Thymus (tissue), 14 donors: ENCODE measurements at places on chromosomes 3 and 15. TPM values are rescaled to one million over a fixed set of nuclear protein-coding genes. Genes with fewer than 3 reads are reported as not detected.

The PDCD6IP gene
- 62.9 TPM for total RNA-seq

The SH3GL3 gene
- total RNA-seq, result 3.3 TPM

The CLDN18 gene
- 0.28 TPM for total RNA-seq

The TM4SF18 gene
- total RNA-seq, result 3.2 TPM

The SCG5 gene
- total RNA-seq, result 2.0 TPM

The NR1I2 gene
- 0.14 TPM for total RNA-seq

The ITIH4 gene
- total RNA-seq, result 4.5 TPM

The ARGFX gene
- not detected for total RNA-seq

The CCK gene
- total RNA-seq, result 2.2 TPM

The MCF2L2 gene
- 1.1 TPM for total RNA-seq

The CPOX gene
- 17.2 TPM for total RNA-seq

The AGBL1 gene
- under 0.01 TPM for total RNA-seq

The GREM1 gene
- total RNA-seq, result 0.14 TPM

The MED12L gene
- total RNA-seq, result 1.7 TPM

- no peak for DNase-seq
Observed at GRCh38 chr3:68773401-68773800, 158.9 kb downstream of the TAFA4 start.

DNA sequence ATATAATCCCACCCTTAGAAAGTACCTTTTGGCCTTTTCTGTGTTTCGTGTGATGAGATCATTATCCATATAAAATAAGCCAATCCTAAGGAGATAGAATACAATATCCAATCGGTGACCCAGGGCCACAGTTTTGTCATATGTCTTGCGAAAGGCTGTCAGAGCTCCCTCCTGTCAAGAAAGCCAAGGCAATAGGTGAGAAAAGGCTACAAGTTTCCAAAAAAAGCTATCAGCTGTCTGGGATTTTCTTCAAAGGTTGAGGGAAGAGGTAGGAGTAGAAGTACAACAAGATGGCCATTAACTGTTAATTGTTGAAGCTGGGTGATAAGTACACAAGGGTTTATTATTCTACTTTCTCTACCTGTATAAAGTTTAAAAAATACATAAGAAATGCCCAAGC lies 4.0 kb downstream of the PSMD6 start:
- no peak for DNase-seq

DNA sequence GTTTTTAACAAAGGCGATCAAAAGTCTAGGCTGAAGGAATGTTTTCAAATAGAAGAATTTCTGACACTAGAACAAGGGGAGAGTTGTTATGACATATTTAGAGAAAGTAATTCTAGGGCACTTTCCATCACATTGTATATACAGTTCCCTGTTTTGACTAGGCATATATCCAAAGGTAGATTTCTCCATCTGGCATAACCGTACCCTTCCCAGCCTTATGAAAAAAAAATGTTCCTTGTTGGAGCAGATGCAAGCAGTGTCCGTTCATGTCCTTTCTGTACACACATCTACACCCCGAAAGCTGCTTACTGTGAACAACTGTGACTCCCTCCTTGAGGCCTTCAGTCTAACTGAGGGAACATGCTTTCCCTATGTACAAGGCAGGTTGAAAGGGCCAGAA lies 271.7 kb upstream of the GBE1 start:
- no peak for DNase-seq

- no peak for DNase-seq
Observed at GRCh38 chr3:24508423-24508839, 13.8 kb upstream of the THRB start.

DNA sequence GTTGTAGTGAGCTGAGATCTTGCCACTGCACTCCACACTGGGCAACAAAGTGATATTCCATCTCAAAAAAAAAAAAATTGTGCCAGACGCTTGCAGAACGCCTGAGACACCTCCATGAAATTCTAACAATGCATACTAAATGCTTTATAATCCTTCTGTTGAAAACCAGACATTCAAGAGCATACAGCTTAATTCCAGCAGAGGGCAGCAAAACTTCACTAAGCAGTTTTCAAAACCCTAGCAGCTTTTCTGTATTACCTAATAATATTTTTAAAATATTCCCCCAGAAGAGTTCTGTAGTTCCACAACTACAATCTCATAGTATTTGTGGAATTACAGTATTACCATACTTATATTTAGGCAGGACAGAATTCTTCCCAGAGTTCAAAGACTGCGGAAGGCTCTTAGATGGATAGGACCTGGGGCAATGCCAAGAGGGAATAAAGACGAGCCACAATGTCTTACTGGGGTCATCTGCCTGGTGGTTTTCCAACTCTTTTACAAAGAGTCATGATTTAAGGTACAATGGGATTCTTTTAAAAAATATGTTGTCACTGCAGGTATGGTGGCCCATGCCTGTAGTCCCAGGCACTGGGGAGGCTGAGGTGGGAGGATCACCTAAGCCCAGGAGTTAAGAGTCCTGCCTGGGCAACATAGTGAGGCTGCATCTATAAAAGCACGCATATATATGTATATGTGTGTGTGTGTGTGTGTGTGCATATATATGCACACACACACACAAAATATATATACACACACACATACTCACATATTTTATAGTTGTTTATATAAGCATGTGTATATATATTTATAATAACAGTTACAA lies 19.6 kb upstream of the TASOR start:
- DNase-seq, result peak; percentile 80

GRCh38 chr15:91471468-91471867 lies 371.4 kb downstream of the SV2B start:
- DNase-seq, result no peak

- no peak for DNase-seq
Observed at GRCh38 chr15:60751985-60752952, 273.3 kb upstream of the ICE2 start.

GRCh38 chr3:107753494-107753893 lies 230.7 kb downstream of the BBX start:
- peak; percentile 29 for DNase-seq

GRCh38 chr3:11711876-11712275 lies 68.2 kb upstream of the VGLL4 start:
- no peak for DNase-seq

DNA sequence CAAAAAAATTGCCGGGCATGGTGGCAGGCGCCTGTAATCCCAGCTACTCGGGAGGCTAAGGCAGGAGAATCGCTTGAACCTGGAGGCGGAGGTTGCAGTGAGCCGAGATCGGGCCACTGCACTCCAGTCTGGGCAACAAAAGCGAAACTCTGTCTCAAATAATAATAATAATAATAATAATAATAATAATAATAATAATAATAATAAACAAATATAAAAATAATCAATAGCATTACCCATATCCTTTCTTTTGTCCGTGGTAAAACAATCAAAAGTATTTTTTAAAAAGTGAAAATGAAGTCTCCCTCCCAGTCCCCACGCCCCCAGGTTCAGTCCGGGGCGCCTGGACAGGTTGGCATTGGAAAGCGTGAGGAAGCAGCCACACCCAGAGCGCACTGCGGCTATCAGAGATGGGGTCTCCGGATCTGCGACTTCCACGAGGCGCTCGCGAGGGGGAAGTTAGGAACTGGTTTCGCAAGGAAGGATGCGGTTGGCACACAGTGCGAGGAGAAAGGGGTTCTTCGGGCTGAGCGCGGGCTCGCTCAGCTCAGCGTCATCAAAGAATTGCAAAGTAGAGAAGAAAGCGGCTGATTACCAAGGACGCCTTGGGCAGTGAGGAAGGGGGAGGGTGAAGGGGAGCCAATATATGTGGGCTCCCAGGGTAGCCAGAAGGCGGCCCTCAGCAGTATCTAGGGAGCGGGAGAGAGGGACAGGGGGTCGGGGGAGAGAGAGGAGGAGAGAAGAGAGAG lies 69.5 kb upstream of the EPHB3 start:
- no peak for DNase-seq

- no peak for DNase-seq
Observed at GRCh38 chr3:124587053-124587408, 143.2 kb upstream of the UMPS start.

DNA sequence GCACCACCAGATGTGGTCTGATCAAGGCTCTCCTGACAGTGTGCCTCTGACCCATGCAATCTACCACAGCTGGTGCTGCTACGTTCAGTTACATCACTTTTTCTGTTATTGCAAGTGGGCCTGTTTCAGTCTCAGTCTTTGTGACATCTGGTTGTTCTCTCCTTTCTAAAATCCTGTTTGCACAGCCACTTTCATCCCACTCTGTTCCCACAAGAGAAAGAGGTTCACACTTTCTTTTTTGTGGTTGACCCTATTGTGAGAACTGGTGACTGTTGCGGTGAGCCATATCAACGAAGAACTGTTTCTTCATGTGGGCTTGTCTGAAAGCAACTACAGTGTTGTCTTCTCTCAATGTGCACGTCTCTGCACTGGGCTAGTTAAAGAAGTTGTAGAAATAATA lies 342.8 kb upstream of the ARPP21 start:
- DNase-seq, result peak; percentile 98

DNA sequence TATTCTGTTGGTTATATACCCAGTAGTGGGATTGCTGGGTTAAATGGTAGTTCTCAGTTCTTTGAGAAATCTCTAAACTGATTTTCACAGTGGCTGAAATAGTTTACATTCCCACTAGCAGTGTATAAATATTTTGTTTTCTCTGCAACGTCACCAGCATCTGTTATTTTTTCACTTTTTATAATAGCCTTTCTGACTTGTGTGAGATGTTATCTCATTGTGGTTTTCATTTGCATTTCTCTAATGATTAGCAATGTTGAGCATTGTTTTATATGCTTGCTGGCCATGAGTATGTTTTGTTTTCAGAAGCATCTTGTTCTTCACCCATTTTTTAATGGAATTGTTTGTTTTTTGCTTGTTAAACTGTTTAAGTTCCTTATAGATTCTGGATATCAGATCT lies 612.7 kb upstream of the SGO1 start:
- no peak for DNase-seq

GRCh38 chr3:43279532-43279931 lies 6.8 kb upstream of the SNRK start:
- no peak for DNase-seq

GRCh38 chr3:36804295-36805055 lies 40.1 kb upstream of the DCLK3 start:
- no peak for DNase-seq

DNA sequence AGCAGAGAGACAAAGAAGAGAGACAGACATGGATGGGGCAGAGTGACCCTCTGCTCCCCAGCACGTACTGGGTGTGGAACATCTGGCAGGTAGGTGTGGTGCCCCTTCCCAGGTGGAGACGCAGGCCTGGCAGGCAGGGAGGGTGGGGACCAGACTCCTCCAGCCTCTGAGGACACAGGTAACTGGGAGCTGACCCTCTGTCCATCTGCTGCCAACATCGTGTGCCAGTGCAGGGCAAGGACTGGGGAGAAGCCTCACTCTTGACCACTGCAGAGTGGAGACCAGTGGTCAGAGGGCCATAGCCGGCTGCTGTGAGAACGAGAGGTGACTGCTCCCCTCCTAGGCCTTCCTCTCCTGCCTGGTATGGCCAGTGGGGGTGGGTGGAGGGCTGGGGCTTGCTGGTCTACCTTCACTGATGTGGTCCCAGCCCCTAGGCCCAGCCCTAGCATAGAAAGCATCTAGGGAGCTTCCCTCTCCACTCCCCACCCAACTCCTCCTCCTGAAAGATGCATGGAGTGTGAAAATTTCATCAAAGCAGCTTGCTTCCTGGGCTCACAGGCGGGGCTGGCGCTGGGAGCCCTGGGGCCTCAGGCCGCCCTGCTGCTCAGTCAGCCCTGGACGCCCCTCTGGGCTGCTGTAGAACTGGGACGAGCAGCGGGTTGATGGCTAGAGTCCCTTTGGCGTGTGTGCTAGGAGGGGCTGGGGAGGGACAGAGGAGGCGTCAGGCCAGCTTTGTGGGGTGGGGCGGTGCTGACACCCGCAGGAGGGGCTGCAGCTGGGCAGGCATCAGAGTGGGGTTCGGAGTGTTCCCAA lies 90.3 kb downstream of the PLXNA1 start:
- DNase-seq, result no peak

GRCh38 chr15:71730277-71731144 lies 79.8 kb upstream of the NR2E3 start:
- DNase-seq, result peak; percentile 9

- peak; percentile 52 for DNase-seq
Observed at GRCh38 chr3:17233398-17233800, 348.6 kb downstream of the PLCL2 start.

GRCh38 chr3:25573386-25574171 lies 91.1 kb downstream of the TOP2B start:
- no peak for DNase-seq

DNA sequence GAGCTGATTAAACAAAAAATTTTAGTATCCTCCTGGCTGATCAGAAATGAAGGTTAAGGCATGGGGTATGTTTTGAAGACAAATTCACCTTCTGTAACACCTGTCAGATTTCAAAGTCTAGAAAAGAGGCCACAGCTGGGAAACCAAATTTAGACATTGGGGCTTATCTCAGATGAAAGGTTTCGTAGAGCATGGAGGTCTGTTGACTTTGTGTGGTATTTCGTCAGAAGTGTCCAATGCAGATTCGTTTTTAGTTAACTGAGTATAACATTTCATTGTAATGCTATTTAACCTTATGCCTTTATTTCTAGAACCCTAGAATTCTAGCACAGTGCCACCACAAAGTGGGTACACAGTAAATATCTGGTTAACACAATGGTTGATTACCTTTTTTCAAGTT lies 61.7 kb downstream of the FNDC3B start:
- peak; percentile 33 for DNase-seq

GRCh38 chr3:72158639-72159326 lies 373.8 kb upstream of the PROK2 start:
- no peak for DNase-seq

GRCh38 chr3:38805765-38806386 lies 10.1 kb downstream of the SCN10A start:
- peak; percentile 86 for DNase-seq

- no peak for DNase-seq
Observed at GRCh38 chr3:42052132-42052483, 39.0 kb upstream of the TRAK1 start.

GRCh38 chr3:99716463-99716995 lies 78.1 kb downstream of the COL8A1 start:
- DNase-seq, result no peak

GRCh38 chr3:189566550-189567130 lies 64.5 kb upstream of the TP63 start:
- DNase-seq, result no peak

DNA sequence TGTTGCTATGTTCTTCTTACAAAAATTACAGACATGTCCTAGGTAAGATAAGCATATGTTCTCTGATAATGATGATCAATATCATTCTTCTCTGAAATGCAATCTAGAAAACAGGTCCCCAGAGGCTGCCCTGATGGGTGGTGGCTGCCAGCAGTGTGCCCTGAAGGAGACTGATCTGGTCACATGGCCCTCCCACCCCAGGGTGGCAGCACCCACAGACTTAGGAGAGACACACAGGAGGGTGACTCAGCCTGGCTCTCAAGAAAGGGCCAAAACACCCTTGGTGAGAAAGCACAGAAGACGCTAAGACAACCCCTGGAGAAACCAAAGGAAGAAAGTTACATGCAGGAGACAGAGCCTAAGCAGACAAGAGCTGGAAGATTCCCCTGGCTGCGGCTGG lies 203.7 kb downstream of the TJP1 start:
- no peak for DNase-seq

- DNase-seq, result no peak
Observed at GRCh38 chr15:51970132-51970817, 1.3 kb downstream of the LEO1 start.

GRCh38 chr15:96582473-96582872 lies 252.0 kb downstream of the NR2F2 start:
- no peak for DNase-seq

GRCh38 chr15:80246425-80246894 lies 5.6 kb downstream of the CTXND1 start:
- no peak for DNase-seq

- DNase-seq, result peak; percentile 67
Observed at GRCh38 chr3:10753964-10754363, 62.1 kb upstream of the SLC6A11 start.

- no peak for DNase-seq
Observed at GRCh38 chr3:63886858-63887257, 23.2 kb downstream of the ATXN7 start.
